NCI-H2171 treated with DMSO at 0.1 percent for 48 hours (cell line): ENCODE measurements at places on chromosomes 6 and 20.
A peak's percentile ranks its signal among the peaks of the same experiment; 100 is the strongest.

- DNase-seq: peak; percentile 59
Measured at GRCh38 chr6:28943223-28943556, 19.4 kb upstream of the TRIM27 start.

- DNase-seq: no peak
Measured at GRCh38 chr6:32442977-32443552, 3.4 kb downstream of the HLA-DRA start.

DNA sequence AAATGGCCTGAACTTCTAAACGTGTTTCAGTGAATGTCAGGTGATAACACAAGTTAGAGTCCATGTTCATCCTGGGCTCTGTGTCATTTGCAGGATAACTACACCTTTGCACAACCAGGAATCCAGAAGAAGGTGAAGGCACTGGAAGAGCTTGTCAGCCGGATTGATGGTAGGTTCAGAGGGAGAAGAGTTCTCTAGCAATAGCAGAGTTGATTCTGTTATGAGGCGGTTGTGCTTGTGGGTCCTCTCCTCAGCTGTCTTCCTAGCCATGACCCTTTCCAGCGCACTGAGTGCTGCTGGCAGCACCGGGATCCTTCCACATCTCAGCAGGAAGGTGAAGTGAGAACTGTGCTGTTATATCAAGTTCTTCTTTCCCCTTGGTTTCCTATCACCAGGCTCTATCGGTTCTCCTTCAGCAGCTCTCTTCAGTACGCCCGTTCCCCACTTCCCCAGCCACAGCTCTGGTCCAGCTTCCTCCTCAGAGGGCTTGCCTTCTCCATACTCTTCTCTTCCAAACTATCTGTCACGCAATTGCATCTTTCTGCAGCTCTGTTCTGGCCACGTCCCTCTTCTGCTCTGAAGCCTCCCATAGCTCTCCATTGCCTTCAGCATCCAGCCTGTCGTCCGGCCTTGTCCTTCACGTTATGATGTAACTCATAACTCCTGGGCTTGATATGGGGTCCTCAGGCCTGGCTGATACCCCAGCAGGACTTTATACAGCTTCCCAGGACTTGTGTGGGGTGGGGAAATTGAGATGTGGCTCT, 39.9 kb upstream of the RNF8 start:
- no peak for DNase-seq

DNA sequence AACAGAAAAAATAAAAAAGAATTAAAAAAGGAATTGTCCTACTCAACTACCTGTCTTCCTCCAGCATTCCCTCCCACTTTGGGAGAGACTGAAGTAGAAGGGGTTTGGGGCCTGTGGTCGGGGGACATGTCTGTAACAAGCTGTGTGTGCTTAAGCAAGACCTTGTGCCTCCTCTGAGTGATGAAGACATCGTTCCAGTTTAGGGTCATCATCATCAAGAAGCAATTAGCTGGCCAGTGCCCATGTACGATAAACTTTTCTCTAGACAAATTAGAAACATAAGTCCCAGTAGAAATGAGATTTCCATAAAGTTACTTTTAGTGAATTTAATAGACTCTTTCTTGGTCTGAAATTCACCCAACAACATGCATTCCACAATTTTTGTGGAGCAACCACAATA, 272.9 kb downstream of the ZNF217 start:
- DNase-seq: no peak

- peak; percentile 17 for DNase-seq
Measured at GRCh38 chr6:130625825-130626527, 201.2 kb upstream of the SMLR1 start.

DNA sequence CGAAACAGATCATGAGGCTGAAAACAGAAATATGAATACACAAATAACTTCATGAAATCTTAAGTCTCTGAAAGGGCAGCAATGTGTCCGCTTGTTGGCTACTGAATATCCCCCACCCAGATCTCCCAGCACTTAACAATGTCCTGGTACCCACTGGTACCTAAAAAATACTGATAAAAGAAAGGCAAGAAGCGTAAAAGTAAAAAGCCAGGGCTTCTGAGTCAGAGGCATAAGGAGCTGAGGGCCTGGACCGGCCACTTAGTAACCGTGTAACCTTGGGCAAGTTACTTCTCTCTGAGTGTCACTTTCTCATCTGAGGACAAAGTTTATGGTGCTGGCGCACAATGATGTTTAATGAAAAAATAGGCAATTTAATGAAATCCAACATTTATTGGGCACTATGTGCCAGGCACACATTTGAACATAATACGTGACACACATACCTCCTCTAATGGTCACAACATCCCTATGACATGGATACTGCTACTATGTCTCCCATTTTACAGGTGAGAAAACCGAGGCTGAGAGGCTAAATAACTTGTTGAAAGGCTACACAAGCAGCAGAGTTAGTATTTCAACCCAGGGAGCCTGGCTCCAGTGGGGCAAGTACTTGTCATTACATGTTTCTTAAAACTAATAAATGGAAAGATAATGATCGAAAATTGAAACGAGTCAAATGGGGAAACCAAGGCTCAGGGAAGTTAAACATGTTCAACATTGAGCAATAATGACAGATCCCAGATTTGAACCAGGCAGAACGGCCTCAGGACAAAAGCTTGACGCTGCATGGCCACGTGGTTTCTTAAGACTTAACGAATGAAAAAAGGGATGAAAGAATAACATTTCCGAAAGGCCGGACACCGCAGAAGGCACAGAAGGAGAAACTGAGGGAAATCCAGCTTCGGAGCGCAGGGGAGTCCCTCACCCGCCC, 828 bp downstream of the TP53RK start:
- peak; percentile 49 for DNase-seq

DNA sequence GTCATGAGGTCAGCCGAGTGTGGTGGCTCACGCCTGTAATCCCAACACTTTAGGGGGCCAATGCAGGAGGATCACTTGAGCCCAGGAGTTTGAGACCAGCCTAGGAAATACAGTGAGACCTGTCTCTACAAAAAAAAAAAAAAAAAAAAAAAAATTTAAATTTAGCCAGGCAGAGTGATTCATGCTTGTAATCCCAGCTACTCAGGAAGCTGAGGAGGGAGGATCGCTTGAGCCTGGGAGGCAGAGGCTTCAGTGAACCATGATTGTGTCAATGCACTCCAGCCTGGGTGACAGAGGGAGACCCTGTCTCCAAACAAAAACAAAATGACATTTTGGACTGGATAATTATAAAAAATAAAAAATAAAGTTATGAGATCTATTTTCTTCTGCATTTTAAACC, 56.2 kb downstream of the ADGRF1 start:
- no peak for DNase-seq

DNA sequence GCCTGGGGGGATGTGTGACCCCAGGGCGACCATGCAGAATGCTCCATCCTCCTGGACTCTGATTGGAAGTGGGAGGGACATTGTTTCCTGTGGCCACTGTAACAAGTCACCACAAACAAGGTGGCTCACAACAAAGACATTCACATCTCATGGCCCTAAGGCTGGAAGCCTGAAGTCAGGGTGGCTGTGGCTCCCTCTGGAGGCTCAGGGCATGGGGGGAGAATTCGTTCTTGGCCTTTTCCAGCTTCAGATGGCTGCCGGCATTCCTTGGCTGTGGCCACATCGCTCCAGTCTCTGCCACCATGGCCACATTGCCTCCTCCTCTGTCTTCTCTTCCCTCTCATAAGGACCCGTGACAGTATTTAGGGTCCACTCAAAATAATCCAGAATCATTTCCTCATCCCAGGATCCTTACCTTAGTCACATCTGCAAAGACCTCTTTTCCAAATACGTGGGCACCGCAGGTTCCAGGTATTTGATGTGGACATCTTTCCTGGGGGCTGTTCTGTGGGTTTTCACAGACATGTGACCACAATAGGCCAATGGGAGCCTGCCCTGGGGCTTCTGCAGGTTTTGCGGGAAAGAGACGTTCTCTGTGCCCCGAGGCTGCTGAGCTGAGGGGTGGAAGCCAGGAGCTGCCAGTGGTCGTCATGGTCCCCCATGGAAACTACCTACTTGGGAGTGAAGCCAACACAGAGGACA, 249.3 kb downstream of the PREX1 start:
- DNase-seq: no peak

DNA sequence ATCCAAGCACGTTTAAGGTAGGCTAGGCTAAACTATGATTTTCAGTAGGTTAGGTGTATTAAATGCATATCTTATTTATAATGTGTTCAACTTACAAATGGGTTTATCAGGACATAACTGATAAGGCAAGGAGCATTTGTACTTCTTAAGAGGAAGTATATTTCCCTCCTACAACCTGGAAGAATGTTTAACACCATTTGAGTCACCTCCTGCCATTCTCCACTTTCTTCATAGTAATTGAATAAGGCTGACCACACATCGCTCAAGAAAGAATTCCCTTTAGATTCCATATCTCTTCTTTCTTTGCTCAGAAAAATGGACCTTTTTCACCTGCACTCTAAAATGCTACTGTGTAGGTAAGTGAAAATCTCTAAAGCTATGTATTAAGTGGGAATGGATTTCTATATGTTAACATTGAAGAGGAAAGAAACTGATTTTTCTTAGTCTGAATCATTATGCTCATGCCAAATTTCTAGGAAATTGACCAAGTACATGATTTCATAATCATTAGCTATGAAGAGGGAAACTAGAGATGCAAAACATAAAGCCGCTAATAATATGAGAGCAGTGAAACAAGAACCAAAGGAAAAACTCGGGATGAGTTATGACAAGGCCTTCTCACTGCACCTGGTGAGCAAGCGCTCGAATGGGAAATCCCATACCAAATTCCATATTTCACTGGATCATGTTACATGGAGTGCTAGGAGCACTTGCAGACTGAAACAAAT, 210.4 kb downstream of the ALDH8A1 start:
- DNase-seq: peak; percentile 94

GRCh38 chr20:45080867-45081624, 19.9 kb downstream of the KCNS1 start:
- DNase-seq: peak; percentile 16
